ENCODE measurements at places on chromosomes 4 and X.

GRCh38 chr4:169996379-169997240 is 29.6 kb downstream of the MFAP3L start:
- peaks cover 7% of the 10 kb centered on the region for H3K36me3 ChIP-seq
- H3K4me1 ChIP-seq: peaks cover 39% of the 10 kb centered on the region
- H3K27me3 ChIP-seq: no peaks in the 10 kb centered on the region
- H3K4me3 ChIP-seq: 0 out of 2 replicates have a peak overlapping the region, but pooled peaks have one; percentile 24

- peaks cover 13% of the 10 kb centered on the region for H3K36me3 ChIP-seq
- H3K4me1 ChIP-seq: peaks cover 51% of the 10 kb centered on the region
- peak overlapping the region; percentile 95 for H3K27ac ChIP-seq
- H3K4me3 ChIP-seq: peak overlapping the region; percentile 19
- DNase-seq: peak; percentile 72
Measured at GRCh38 chr4:123304151-123304964, 92.2 kb upstream of the SPRY1 start.

GRCh38 chr4:38046727-38047489 is 86.7 kb downstream of the PTTG2 start:
- H3K36me3 ChIP-seq: peaks cover 35% of the 10 kb centered on the region
- no peak overlapping the region for H3K4me3 ChIP-seq
- peak; percentile 53 for DNase-seq
- peaks cover 12% of the 10 kb centered on the region for H3K4me1 ChIP-seq
- no peaks in the 10 kb centered on the region for H3K27me3 ChIP-seq

- peaks cover 5% of the 10 kb centered on the region for H3K4me1 ChIP-seq
- no peaks in the 10 kb centered on the region for H3K27me3 ChIP-seq
- H3K27ac ChIP-seq: no peak overlapping the region
- H3K4me3 ChIP-seq: no peak overlapping the region
- DNase-seq: no peak
- no peaks in the 10 kb centered on the region for H3K36me3 ChIP-seq
Measured at GRCh38 chr4:131649227-131649626, 1499.9 kb upstream of the PCDH10 start.

DNA sequence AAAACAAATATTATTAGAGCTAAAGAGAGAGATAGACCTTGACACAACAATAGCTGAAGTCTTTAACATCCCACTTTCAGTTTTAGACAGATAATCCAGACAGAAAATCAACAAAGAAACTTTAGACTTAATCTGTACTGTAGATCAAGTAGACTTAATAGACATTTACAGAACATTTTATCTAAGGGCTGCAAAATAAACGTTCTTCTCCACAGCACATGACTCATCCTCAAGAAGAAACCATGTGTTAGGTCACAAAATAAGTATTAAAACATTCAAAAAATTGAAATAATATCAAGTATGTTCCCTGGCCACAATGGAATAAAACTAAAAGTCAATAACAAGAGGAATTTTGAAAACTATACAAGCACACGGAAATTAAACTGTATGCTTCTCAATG is 1510.3 kb upstream of the PCDH10 start:
- no peak overlapping the region for H3K4me3 ChIP-seq
- H3K4me1 ChIP-seq: no peaks in the 10 kb centered on the region
- H3K36me3 ChIP-seq: peaks cover 16% of the 10 kb centered on the region
- no peak overlapping the region for H3K27ac ChIP-seq

GRCh38 chrX:122913764-122914163 is 270.3 kb upstream of the GRIA3 start:
- peaks cover 11% of the 10 kb centered on the region for H3K36me3 ChIP-seq
- no peak overlapping the region for H3K4me3 ChIP-seq
- no peaks in the 10 kb centered on the region for H3K27me3 ChIP-seq
- H3K4me1 ChIP-seq: no peaks in the 10 kb centered on the region

DNA sequence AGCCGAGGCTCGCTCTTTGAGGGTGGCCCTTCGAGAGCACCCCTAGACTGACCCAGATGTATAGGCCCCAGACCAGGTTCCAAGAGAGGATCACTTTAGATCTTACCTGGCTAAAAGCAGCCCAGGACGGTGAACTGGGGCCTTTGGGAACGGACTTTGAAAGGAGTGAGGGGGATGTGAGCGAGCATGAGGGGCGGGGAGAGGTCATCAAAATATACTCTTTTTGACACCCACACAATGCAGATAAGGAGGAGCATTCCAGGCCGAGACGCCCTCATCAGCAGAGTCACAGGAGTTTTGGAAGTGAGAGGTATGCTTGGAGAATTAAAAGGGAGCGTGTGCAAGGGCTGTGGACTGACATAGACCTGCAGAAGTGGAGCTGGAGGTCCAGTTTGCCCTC is 528 bp downstream of the NSDHL start:
- H3K27ac ChIP-seq: peak overlapping the region; percentile 68
- no peak for DNase-seq
- peaks cover 18% of the 10 kb centered on the region for H3K4me1 ChIP-seq
- H3K27me3 ChIP-seq: no peaks in the 10 kb centered on the region
- H3K36me3 ChIP-seq: peaks cover 20% of the 10 kb centered on the region
- peak overlapping the region; percentile 93 for H3K4me3 ChIP-seq

DNA sequence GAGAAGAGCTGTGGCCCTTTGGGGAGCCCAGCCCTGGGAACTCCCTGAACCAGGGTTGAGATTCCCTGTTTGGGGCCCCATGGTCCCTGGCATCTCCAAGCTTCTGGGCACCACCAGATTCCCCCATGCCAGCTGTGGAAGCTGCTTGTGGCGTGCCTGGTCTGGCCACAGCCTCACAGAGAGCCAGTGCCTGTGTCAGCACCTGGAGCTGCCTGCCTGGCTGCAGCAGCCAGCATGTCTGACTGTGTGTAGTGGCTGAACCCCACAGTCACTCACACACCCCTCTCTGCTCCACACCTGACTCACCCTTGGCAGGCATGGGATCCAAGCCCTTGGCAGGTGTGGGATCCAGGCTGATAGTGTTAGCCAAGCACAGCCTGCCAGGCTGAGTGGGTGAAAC is 97.2 kb upstream of the GALNTL6 start:
- peaks cover 9% of the 10 kb centered on the region for H3K4me1 ChIP-seq
- no peaks in the 10 kb centered on the region for H3K27me3 ChIP-seq
- no peak for DNase-seq
- H3K4me3 ChIP-seq: no peak overlapping the region
- no peak overlapping the region for H3K27ac ChIP-seq

GRCh38 chrX:53795576-53795975 is 109.1 kb upstream of the HUWE1 start:
- no peak overlapping the region for H3K4me3 ChIP-seq
- H3K4me1 ChIP-seq: peaks cover 13% of the 10 kb centered on the region
- no peaks in the 10 kb centered on the region for H3K36me3 ChIP-seq
- H3K27ac ChIP-seq: no peak overlapping the region
- no peak for DNase-seq
- H3K27me3 ChIP-seq: no peaks in the 10 kb centered on the region

- peaks cover 16% of the 10 kb centered on the region for H3K36me3 ChIP-seq
- no peak overlapping the region for H3K4me3 ChIP-seq
Measured at GRCh38 chr4:176360446-176360845, 40.7 kb downstream of the SPCS3 start.

DNA sequence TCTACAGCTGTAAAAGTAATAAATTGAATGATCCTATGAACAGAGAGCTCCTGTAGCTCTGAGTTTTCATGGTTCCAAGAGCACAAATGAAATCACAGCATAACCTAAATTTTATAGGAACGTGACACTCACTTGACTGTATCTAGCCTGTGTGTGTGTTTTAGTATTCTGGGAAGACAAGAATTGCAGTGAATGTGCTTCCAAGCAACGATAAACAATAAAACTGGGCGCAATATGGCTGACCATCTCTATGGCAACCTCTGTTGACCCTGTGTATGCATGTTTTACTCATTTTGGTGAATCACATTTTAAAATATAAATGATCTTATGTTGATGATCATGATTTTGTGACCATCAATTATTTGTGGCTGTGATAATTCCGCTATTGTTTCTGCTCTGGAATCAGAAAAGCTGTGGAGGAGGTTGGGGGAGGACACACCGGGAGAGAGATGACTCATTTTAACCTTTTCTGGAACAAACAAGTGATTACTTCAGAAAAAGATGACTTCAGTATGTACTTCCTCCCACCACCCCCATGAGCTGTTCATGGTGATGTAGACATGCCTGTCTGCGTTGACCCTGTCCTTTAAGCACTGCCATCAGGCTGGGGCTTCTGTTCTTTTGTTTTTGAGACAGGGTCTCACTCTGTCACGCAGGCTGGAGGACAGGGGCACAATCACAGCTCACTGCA is 31.8 kb downstream of the USP11 start:
- no peak for DNase-seq
- H3K4me3 ChIP-seq: no peak overlapping the region
- no peaks in the 10 kb centered on the region for H3K36me3 ChIP-seq
- no peak overlapping the region for H3K27ac ChIP-seq
- H3K4me1 ChIP-seq: no peaks in the 10 kb centered on the region

DNA sequence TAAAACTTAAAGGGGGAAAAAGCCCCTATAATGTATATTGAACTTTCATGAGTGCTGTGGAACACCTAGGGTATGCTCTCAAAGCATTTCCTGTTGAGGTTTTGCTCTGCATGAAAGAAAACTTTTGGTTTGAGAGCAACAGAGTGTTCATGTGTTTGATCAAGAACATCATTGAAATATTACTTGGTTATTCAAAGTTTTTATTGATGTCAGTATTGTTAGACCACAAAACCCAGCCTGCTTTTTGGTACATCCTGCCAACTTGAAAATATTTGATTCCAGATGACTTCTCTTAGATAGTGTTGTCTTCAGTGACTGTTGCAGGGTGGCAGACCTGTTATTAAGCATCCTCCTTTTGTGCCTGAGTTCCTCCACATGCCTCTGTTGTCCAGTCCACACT is 68.0 kb downstream of the N4BP2 start:
- no peak for DNase-seq
- H3K4me3 ChIP-seq: no peak overlapping the region
- H3K27ac ChIP-seq: no peak overlapping the region
- peaks cover 23% of the 10 kb centered on the region for H3K36me3 ChIP-seq

DNA sequence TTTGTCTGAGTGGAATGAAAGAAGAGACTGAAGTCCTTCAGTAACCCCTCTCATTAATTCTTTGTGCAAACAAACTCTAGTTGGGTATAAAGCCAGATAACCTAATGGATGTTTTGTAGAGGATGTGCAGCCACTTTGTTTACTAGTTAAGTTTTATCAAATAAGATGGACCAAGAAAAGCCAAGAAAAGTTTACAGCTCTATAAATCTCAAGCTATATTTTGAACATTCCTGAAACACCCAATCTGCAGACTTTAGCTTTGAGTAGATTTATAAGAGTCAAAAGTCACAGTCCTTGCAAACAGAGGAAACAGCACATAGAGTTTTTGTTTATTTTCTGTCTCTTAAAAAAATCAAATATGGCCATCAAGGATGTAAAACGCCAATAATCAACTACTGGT is 452.9 kb downstream of the SPRY1 start:
- H3K27me3 ChIP-seq: no peaks in the 10 kb centered on the region
- no peak overlapping the region for H3K27ac ChIP-seq
- no peak for DNase-seq
- H3K4me1 ChIP-seq: peaks cover 13% of the 10 kb centered on the region

DNA sequence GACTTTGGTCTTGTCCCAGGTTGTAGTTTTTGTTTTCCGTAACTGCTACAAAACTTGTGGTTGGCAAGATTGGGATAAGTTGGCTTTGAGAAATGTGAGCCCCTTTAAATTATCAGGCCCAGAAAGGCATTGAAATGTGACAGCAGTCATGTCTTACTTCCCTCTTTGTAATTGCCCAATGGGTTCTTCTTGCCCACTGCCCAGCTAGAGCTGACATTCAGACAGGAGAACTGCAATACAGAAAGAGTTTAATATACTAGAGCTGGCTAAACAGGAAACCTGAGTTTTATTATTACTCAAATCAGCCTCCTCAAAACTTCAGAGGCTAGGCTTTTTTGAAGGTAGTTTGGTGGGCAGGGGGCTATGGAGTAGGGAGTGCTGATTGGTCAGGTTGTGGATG is 288.3 kb downstream of the ZNF674 start:
- no peaks in the 10 kb centered on the region for H3K36me3 ChIP-seq
- H3K4me3 ChIP-seq: no peak overlapping the region
- H3K27me3 ChIP-seq: peaks cover 51% of the 10 kb centered on the region
- no peak for DNase-seq

DNA sequence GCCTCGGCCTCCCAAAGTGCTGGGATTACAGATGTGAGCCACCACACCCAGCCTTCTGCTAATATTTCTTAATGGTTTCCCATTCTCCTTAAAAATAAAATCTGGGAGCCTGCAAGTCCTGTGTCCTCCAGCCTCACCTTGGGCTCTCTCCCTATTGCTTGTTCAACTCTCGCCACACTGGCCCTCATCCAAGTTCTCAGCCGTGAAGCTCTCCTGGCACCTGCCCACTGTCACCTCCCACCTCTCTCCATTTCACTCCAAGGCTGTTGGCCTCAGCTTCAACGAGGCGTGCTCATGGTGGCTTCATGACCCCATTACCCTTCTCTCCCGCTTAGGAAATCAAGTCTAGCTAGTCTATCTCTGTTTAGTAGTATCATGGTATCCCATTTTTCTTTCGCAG is 9.5 kb upstream of the ETNPPL start:
- no peaks in the 10 kb centered on the region for H3K36me3 ChIP-seq
- H3K4me3 ChIP-seq: no peak overlapping the region
- H3K27ac ChIP-seq: no peak overlapping the region
- H3K27me3 ChIP-seq: peaks cover 6% of the 10 kb centered on the region
- H3K4me1 ChIP-seq: peaks cover 8% of the 10 kb centered on the region

GRCh38 chr4:94603170-94603747 is 151.5 kb downstream of the PDLIM5 start:
- no peak overlapping the region for H3K4me3 ChIP-seq
- no peak for DNase-seq
- 0 out of 2 replicates have a peak overlapping the region, but pooled peaks have one; percentile 3 for H3K27ac ChIP-seq
- H3K27me3 ChIP-seq: no peaks in the 10 kb centered on the region
- no peaks in the 10 kb centered on the region for H3K36me3 ChIP-seq

DNA sequence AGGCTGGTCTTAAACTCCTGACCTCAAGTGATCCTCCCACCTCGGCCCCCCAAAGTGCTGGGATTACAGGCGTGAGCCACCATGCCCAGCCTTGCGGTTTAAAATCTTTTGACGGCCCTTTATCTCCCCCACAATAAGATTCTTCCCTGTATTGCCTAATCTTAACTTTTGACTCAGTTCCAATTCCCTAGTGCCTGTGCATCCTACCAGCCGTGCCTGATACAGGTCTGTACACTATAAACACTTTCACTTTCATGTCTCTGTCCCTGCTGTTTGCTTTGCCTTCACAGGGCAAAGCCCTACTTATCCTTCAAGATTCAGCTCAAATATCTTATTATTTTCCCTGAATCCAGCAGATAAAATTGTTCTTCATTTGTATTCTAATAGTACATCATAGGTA is 74.6 kb downstream of the WDR44 start:
- peaks cover 35% of the 10 kb centered on the region for H3K4me1 ChIP-seq
- no peak for DNase-seq
- H3K36me3 ChIP-seq: peaks cover 18% of the 10 kb centered on the region
- no peaks in the 10 kb centered on the region for H3K27me3 ChIP-seq

- no peak overlapping the region for H3K4me3 ChIP-seq
- DNase-seq: no peak
- H3K27ac ChIP-seq: no peak overlapping the region
- no peaks in the 10 kb centered on the region for H3K4me1 ChIP-seq
- H3K27me3 ChIP-seq: no peaks in the 10 kb centered on the region
Measured at GRCh38 chr4:170137927-170138326, 48.2 kb upstream of the AADAT start.

GRCh38 chr4:56311299-56311975 is 75.9 kb downstream of the AASDH start:
- no peaks in the 10 kb centered on the region for H3K4me1 ChIP-seq
- H3K36me3 ChIP-seq: peaks cover 14% of the 10 kb centered on the region
- no peaks in the 10 kb centered on the region for H3K27me3 ChIP-seq
- DNase-seq: no peak
- no peak overlapping the region for H3K27ac ChIP-seq
